Amniotic stem cell (primary cell): ENCODE measurements at places on chromosomes 12 and 14.

DNA sequence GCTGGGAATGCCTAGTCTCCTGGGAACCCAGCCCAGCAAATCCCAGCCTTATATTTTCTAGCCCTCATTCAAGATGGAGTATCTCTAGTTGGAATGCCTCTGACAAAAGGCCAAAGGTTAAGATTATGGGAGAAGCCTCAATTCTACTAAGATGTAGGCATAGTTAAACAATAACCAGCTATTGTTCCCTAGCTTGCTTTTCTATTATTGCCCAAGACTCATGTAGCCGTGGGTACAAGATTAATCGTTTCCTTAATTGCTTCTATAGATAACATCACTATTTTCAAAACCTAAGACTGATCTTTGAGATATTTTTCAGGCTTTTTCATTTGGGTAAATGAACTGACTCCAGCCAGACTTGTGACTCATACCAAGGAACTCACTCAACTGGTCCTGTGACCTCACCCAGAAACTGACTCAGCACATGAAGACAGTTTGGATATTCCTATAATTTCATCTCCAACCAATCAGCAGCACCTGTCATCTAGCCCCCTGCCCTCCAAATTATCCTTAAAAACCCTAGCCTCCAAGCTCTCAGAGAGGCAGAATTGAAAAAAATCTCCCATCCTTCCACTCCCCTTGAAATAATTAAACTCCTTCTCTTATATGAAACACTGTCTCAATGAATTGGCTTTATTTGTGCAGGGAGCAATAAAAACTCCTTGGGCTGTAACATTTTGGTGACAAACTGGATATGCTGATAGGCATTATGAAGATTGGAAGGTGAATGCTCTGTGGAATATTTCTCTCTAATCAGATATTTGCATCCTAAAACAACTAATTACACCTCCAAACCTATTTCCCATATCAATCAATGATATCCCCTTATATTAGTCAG is 589.0 kb downstream of the C12orf50 start:
- peak; percentile 60 for DNase-seq

DNA sequence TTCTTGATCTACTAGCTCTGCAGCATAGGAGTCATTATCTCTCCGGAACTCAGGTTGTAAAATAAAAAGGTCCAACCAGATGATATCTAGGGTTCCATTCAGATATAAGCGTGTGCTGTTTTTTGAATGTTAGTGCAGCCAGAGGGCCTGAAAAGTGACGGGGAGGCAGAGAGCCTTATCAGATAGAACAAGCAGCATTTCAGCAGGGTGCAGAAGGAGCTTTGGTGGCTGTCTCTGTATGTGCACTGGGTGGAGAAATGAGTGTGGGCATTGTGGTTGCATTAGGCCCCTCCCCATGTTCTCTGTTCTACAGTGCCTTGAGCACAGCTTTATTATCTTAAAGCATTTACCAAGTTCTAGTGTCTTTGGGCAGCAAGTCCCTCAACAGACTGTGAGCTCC is 275.1 kb downstream of the NRXN3 start:
- DNase-seq: no peak

DNA sequence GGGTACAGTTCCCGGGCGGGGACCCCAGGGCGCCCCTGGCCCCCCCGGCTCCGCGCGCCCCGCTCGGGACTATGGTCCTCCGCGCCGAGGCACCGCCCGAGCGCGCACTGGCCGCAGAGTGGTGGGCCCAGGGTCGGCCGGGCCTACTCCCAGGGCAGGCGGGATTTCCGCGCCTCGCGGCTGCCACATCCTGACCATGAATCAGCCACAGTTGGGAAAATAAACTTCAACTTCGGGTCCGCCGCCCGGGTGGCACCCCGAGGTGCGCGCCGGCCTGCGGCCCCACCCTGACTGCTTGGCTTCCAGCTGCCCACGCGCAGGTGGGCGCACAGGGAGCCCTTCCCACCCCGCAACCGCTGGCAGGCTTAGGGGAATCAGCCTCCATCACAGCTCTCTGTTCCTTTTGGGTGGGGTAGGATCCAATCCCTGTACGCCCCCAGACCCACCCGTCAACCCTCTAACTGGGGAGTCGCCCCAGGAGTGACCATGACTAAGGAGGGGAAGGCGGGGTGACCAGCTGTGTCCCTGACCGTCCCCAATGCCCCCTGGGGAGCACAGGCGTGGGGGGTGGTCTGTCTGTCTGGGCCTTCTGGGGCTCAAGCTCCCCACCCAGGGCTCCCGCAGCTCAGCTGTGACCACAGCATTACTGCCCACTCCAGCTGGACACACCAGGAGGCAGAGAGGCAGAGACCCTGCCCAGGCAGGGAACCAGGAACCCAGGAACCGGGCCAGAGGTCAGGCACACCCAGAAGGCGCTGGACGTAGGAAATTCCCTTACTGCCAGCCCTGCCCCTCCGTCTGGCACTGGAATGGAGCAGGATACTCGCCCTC is 678 bp downstream of the INF2 start:
- DNase-seq: no peak

GRCh38 chr14:105902131-105902898 is 375.9 kb downstream of the TMEM121 start:
- no peak for DNase-seq

- DNase-seq: no peak
Measured at GRCh38 chr12:104763168-104763805, 194.8 kb downstream of the SLC41A2 start.
